ENCODE measurements at places on chromosomes 7 and 10.

GRCh38 chr10:86205306-86206239, 161.0 kb downstream of the GRID1 start:
- DNase-seq, result no peak

- no peak for DNase-seq
Measured at GRCh38 chr7:47937065-47937687, 11.1 kb downstream of the PKD1L1 start.

- no peak for DNase-seq
Measured at GRCh38 chr7:157658851-157659412, 322.1 kb downstream of the DNAJB6 start.

DNA sequence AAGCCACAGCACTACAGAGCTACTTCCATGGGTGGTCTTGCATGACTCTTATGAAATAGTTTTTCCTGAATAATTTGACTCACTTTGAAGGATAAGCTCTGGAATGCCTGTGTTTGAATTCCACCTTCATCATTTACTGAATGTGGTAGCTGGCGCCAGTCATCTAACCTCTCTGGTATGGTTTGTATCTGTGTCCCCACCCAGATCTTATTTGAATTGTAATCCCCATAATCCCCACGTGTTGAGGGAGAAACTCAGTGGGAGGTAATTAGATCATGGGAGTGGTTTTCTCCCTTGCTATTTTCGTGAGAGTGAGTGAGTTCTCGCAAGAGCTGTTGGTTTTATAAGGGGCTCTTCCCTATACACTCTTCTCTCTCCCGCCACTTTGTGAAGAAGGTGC, 11.2 kb upstream of the SLC13A1 start:
- no peak for DNase-seq

GRCh38 chr7:95649546-95649945, 53.2 kb upstream of the PDK4 start:
- DNase-seq, result no peak

DNA sequence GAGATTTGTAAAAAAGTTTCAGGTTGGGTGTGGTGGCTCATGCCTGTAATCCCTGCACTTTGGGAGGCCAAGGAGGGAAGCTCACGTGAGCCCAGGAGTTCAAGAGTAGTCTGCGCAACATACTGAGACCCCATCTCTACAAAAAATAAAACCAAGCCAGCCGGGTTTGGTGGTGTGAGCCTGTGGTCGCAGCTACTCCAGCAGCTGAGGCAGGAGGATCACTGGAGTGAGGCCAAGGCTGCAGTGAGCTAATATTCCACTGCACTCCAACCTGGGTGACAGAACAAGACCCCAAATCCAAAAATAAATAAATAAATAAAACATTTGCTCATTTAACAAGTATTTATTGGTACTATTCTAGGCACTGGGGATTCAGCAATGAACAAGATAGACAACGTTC, 1.5 kb upstream of the CHCHD1 start:
- no peak for DNase-seq

- DNase-seq, result no peak
Measured at GRCh38 chr10:112218960-112219359, 35.4 kb upstream of the GPAM start.

DNA sequence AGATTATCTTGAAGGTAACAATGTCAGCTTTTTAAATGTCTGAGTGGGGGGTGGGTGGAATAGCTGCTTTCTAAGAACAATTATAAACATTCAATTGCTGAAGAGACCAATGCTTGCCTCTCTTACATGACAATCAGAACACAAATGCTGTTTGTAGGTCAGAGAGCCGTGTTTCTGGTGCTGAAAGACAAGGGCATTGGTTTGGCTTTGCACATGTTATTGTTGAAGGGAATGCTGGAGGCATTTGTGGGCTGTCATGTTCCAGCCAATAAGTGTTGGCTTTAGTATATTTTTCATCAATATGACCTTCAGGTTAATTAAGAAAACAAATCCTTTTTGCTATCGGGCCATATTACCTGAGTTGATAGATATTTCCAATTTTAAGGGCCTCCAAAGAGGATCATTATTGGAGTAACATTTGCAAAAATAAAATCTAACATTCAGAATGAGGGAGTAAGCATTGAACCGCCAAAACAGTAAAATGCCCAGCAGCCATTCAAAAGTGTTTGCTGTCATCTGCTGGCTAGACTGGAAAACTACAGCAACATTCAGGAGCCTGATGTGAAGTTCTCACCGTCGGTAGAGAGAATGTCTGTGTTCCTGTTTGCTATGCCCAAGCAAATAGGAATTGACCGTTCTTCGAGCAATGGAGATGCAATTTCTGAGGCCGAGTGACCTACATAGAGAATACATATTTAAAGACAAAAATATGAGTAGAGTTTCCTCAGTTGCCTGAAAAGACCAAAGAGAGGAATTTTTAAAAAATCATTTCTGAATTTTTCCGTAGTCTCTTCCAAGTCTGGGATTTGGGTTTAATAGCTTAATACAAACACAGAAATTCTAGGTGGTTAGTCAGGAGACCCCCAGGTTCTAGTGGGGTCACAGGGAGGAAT, 118.9 kb downstream of the APBB1IP start:
- no peak for DNase-seq

DNA sequence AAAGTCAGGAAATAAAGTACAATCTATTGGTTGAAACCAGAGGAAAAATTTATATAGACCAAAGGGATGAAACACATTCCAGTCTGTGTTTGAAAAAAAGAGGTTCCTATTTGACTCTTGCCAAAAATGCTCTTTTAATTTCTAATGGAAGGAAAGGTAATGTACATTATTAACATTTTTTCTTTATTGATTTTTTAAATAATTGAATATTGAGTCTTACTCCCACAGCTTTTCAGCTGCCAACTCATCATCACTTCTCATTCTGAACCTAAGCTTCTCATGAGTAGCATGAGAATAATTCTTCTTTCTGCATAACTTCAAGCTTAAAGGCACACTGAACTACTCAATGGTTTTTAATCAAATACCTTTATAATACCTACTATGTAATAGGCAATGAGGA, 49.8 kb upstream of the FHIP2A start:
- no peak for DNase-seq

GRCh38 chr10:76645341-76645740, 992.3 kb downstream of the KCNMA1 start:
- DNase-seq, result no peak

DNA sequence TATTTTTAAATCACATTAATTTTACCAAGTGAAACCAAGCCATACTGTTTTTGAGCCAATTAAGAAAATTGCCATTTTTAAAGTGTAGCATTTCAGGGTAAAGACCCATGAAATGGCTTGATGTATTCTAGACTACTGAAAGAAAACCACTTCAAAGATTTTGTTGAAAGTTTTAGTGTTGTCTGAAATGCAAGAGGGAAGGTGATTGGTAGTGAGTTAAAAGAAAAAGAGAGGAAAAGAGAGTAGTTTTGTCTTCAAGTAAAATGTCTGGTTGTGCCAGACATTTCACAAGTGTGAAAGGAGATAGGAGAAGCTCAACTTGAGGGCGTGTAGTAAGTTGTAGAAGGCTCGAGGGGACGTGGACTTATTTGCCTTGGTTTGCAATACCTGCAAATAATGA, 41.6 kb downstream of the CALML5 start:
- DNase-seq, result no peak

- no peak for DNase-seq
Measured at GRCh38 chr10:113982769-113983168, 60.9 kb upstream of the ADRB1 start.

- no peak for DNase-seq
Measured at GRCh38 chr10:78248651-78249464, 215.2 kb downstream of the RPS24 start.

DNA sequence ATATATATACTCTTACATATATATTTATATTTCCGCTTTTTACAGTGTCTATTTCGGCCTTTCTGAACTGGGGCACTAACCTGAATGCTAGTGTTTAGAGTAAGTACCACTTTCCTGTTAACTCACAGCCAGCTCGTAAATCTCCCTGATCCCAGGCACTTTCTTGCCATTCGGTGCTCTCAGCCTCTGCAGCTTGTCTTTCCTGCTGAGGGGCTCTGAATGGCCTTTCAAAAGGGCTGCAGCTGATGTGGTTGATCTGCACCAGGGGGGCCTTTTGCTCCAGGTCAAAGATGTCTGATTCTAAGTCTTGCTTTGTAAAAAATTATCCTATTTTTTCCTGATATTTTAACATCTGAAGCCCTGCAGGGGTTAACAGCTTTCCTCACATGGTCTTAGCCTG, 25.5 kb upstream of the HPS1 start:
- DNase-seq, result no peak

DNA sequence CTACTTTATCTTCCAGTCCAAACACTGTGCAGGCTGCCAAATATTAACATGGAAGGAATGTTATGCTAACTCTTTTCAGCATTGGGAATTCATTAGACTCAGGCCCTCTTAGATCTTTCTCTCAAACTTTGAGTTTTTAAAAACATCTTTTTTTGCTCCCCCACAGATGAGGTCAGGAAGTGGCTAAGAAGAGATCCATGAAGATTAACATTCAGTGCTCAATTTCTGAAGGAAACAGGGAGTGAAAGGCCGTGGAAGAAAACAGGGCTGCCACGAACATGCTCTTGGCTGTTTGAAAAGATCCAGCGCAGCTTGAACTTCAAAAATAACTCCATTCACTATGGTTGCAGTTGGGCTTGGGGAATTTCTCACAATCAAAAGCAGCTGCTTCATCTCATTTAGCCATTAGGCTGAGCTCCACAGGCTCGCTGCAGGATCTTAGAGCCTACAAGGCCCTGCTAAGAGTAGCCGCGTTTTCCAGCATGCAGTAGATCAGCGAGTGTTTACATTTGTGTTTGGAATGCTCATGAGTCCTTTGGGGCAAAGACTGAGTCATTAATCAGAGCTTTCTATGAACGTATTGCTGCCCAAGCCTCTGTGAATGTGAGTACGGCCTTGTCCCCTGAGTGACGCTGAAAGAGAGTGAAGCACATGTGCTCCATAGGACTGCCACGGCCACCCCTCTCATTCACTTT, 41.2 kb upstream of the TNS3 start:
- no peak for DNase-seq

- DNase-seq, result no peak
Measured at GRCh38 chr7:133645884-133646391, 393.1 kb downstream of the EXOC4 start.

DNA sequence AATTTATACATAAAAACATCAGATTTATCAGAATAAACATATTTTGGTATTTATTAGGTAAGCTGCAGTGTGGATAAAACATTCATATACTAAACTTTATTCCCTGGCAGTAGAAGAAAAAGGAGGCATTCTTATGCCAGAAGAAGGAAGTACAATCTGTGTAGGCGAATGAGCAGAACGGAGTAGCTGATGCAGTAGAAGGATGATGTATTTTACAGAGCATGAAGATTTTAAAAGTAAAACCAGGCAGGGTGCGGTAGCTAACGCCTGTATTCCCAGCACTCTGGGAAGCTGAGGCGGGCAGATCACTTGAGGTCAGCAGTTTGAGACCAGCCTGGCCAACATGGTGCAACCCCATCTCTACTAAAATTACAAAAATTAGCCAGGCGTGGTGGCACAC, 294.9 kb upstream of the MKLN1 start:
- DNase-seq, result no peak

- DNase-seq, result no peak
Measured at GRCh38 chr7:156423876-156424275, 216.7 kb upstream of the RNF32 start.

DNA sequence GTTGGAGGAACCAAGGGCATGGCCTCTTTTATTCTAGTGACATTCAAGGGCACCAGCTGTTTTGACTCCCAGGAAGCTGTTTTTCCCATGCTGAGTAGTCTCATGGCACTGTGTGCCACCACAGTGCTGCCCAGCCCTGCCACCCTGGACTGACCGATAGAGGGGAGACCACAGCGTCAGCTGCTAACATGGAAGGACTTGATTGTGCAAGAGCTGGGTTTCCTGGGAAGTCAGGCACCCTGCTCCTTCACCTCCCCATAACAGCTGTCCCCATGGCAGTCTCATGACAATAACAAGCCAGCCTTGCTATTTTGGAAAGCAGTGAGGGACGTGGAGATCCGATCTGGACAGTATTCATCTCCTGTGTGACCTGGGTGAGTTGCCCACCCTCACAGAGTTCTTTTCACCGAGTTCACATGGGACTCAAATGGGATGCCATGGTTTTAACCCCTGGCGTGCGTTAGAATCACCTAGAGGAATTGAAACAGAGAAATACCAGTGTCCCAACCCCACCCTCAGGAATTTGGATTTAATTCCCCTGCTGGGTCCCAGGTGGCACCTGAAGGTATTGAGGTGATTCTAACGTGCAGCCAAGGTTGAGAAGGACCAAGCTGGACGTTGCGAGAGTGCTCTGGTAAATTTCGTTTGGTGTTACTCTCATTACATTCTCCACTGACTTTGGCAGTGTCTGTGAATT, 174.8 kb downstream of the CELF2 start:
- DNase-seq, result no peak

- no peak for DNase-seq
Measured at GRCh38 chr10:109534193-109534592, 389.1 kb downstream of the XPNPEP1 start.

- no peak for DNase-seq
Measured at GRCh38 chr7:82211333-82211732, 232.2 kb downstream of the CACNA2D1 start.

GRCh38 chr7:103037476-103037822, 37.1 kb downstream of the FBXL13 start:
- DNase-seq, result no peak

GRCh38 chr7:27994639-27995038, 186.0 kb downstream of the JAZF1 start:
- DNase-seq, result no peak

GRCh38 chr7:70434376-70434775, 697.6 kb upstream of the GALNT17 start:
- DNase-seq, result no peak

- DNase-seq, result no peak
Measured at GRCh38 chr7:346116-346898, 56.3 kb downstream of the FOXL3 start.

GRCh38 chr10:95278061-95278988, 12.5 kb downstream of the PDLIM1 start:
- DNase-seq, result no peak

GRCh38 chr7:35030848-35031247, 6.4 kb downstream of the DPY19L1 start:
- no peak for DNase-seq

GRCh38 chr10:98414932-98415730, at the start of gene PYROXD2:
Gene PYROXD2 (minus strand): TSS chr10:98415182. CDS start chr10:98415135, 47 bp downstream.
- peak; percentile 61 for DNase-seq

All from activated T-cell treated with anti-CD3 and anti-CD28 coated beads, Interleukin-2, amount 50 U/mL, for 24 hours (primary cell).